NCI-H2107 (cell line): ENCODE measurements at places on chromosomes 11 and 22.

DNA sequence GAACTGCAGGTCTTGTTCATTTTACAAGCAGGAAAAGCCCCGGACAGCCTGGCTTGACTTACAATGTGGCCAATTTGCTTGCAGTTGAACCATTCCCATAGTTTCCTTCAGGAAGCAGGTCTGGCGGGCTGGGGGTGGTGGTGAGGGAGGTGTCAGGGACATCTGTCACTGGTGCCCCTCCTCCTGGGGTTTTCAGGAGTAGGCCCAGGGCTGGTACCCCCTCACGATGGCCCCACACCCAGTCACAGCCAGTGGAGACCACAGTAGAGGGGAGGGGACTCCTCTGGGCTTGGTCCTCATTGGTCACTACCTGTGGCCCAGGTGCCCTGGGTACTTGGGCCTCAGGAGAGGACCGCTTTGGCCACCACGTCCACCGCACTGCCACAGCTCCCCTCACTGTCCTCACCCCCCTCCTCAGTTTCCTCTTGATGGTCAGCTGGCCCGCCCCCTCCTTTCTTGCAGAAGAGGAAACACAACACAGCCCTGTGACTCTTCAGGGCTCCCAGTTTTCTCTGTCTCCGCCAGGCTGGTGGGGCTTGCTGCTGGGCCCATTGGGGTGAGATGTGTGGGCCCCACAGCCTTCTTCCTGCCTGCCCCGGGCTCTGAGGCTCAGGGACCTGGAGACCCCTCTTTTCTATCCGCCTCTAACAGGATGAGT, 39.8 kb upstream of the SHISAL1 start:
- DNase-seq, result no peak

GRCh38 chr11:64306876-64307622, 1.7 kb downstream of the ESRRA start:
- no peak for DNase-seq

GRCh38 chr11:79059141-79059540, 381.7 kb downstream of the TENM4 start:
- no peak for DNase-seq

DNA sequence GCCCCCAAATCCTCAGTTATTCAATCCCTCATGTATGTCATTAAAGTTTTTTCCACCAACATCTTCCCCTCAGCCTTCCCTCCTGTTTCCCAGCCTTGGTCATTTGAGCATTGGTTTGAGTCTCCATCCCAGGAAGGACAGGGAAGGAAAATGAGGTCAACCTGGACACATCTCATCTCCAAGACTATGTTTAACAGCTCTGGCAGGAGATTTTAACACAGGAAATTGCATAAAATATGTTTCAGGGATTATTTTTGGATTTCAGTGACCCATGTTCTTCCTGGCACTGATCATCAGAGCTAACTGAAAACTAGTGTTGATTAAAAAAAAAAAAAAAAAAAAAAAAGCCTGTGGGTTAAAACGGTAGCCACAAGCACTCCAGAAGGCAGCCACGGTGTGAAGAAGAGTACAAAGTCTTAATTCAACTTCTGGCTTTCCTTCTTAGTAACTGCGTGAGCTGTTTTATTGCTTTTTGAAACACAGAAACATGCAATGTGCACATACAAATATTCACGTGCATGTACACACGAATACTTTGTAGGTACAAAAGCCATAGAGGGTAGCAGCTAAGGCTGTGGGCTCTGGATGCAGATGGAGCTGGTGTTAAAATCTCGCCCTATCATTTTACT, 164.4 kb upstream of the DDI1 start:
- no peak for DNase-seq

DNA sequence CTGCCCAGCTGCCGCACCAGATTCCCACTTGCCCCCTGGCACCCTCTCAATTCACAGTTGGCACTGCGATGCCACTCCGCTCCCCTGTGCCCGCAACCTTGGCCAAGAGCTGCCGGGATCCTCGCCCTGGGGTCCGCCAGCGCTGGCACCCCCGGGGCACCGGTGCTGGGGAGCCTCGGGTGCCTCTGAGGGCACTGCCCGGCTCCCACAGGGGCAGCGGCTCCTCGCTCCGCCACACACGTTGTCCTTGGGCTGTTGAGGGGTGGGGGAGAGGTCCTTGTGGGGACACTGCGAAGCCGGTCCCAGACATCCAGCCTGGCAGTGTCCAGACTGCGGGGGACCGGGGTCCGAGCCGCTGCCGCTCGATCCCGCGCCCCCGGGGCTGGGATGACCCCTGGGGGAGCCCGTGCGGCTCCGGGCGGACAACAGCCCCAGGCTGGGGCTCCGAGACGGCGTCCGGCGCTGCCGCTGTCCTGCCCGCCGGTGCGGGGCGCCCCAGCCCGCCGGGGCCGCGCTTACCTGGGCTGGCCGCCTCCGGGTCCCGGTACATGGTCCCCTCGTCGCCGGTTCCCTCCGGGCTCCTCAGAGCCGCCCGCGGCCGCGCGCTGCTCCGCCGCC, 496 bp downstream of the SYT7 start:
- no peak for DNase-seq

- no peak for DNase-seq
Measured at GRCh38 chr11:76770642-76771445, 12.3 kb upstream of the TSKU start.

DNA sequence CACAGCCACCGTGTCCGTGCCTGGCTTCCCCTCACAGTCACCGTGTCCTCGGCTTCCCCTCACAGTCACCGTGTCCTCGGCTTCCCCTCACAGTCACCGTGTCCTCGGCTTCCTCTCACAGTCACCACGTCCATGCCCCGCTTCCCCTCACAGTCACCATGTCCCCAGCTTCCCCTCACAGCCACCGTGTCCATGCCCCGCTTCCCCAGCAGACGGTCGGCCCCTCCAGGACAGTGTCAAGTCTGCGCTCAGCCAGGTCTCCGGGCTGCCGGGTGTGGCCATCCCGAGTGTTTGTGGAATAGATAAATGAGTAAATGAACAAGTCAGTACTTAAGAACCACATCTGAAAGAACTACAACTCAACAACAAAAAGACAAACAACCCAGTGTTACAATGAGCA, 23.8 kb downstream of the WNT7B start:
- DNase-seq, result no peak

GRCh38 chr22:25753252-25753651, 11.3 kb downstream of the MYO18B start:
- no peak for DNase-seq

GRCh38 chr11:27910186-27910931, 197.6 kb downstream of the KIF18A start:
- no peak for DNase-seq

- no peak for DNase-seq
Measured at GRCh38 chr11:118438314-118438931, 2.1 kb downstream of the KMT2A start.

DNA sequence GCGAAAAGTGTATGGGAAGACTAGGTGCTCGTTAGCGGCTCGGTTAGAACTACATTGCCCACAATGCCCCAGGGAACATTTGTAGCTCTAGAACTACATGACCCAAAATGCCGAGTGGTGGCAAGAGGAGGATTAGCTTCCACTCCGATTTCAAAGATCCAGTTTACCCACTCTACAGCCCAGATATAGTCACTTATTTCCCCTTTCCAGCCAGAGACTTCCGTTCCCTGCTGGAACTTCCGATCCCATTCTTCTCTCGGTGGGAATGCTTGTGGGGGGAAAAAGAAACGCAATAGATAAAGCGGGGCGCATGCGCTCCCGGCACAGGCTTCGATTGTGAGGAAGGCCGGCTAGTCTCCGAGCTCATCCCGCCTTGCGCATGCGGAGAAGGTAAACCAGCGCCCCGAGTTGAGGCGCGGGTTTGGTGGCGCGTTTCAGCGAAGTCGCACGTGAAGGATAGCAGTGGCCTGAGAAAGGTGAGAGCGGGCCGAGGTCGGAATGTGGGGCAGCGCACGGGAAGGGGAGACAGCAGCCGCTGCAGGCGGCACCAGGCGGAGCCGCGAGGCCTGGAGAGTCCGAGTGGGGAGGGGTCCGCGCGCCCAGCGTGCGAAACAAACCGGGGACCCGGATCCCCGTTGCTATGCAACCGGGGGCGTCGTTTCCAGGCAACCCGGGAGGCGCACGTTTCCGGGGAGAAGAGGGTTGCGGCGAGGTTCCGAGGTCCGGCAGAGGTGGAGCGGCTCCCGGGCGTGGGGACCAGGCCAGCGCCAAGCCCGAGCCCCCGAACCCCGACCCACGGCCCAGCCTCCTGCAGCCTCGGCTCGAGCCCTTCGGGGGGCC, at the start of gene TMEM109:
Gene TMEM109 (plus strand): TSS at position 366 of the 840 bp plus-strand sequence. CDS start 5,536 bp downstream, outside the sequence.
- DNase-seq, result peak; percentile 84

- DNase-seq, result no peak
Measured at GRCh38 chr11:23359297-23359696, 499.0 kb upstream of the CCDC179 start.

DNA sequence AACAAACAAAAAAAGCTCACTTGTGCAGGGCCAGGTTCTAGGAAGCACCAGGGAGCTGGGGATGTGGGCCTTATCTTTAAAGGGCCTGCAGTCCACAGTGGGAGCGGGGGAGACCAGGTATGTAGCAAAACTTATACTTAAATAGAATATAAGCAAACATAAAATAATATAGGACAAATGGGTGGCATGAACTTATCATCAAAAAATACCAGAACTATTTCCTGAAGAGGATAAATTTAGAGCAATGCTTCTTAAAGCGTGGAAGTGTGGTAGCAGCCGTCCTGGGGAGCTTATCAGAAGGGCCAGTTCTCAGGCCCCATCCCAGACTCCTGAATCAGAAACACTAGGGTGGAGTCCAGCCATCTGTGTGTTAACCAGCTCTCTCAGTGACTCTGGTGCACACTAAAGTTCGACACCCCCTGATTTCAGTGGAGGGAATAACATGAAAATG, 9.3 kb downstream of the VPS26B start:
- no peak for DNase-seq

DNA sequence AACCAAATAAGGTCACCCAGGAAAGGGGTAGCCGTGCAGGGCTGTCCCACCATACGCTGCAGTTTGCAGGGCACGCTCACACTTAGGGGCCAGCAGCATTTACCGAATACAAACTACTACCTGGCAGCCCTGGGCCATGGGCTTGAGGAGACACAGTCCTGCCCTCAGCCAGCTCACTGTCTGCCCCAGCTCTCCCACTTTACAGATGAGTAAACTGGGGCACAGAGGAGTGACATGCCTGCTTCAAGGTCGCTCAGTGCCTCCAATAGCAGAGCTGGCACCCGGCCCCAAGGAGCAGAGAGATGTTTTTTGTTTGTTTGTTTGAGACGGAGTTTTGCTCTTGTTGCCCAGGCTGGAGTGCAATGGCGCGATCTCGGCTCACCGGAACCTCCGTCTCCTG, 2.8 kb downstream of the FADS3 start:
- DNase-seq, result no peak

DNA sequence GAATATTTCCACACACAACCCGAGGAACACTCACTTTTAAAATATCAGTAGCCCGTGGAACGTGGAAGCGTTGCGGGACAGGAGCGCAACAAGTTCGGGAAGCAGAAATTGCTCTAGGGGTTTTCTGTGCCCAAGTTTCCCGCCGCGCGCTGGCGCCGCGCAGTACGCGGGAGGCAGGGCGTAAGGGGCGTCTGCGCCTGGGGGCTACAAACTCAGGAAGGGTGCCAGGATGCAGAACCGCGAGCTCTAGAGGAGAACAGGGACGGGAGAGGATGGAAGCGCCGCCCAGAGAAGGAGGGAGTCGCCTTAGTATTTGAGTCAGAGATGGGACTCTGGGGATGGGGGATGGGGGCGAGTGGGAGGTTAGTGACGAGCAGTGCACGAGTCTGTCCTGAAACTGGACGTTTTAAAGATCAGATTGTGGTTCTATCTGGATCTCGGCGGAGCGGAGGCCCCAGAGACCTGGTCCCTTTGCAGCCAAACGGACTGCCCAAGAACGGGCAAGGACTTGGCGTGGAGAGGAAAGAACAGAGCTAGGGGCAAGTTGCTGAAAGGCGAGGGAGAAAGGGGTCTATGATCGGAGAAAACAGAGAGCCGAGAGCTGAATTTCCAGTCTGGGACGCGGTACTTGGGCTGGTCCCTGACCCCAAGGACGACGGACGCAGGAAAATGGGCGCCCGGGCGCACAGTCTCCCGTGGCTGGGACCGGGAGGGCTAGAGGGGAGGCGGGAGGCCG, 4.7 kb downstream of the BSX start:
- no peak for DNase-seq
